Stimulated activated CD8-positive, alpha-beta memory T cell treated with anti-CD3 and anti-CD28 coated beads, Interleukin-12 subunit alpha, Interleukin-12 subunit beta, amount 100 ng/mL, for 1 hour (primary cell): ENCODE measurements at places on chromosomes 7 and 10.

GRCh38 chr10:48236199-48236621 lies 38.3 kb downstream of the FRMPD2 start:
- no peak for DNase-seq

GRCh38 chr7:37411444-37412034 lies 37.1 kb downstream of the ELMO1 start:
- no peak for DNase-seq

- no peak for DNase-seq
These were observed 78.2 kb downstream of the VTI1A start for GRCh38 chr10:112525200-112525599.

GRCh38 chr10:132193907-132194552 lies 7.3 kb downstream of the DPYSL4 start:
- no peak for DNase-seq

DNA sequence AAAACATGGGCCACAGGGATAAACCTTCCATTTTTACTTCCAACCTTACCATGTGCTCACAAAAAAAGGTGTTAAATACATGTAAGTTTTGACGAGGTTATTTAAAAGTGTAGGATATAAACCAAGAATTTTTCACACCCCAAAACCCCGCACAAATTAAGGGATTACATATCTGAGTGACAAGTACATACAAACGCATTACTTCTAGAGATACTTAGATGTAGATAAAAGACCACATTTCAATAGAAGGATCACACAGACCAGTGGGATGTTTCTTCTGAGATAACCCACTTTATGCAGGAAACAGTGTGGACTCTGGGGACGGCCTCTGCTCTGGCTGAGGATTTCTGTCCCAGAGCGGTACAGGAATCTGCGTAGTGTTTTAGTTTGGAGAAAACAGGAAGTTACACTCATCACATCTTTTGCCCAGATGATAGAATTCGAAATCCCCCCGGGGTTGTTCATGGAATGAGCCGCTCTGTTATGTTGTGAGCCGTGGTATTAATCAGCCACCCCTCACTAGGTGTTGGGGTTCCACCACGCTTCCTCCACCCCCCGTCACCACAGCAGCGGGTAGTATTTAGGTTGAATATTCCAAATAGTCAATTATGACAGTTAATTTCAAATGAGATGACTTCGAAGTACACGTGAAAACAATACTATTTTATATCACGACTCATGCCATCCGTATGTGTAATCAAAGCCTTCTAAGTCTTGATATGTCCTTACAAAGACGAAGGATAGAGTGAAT lies 1.3 kb upstream of the CUL1 start:
- no peak for DNase-seq

DNA sequence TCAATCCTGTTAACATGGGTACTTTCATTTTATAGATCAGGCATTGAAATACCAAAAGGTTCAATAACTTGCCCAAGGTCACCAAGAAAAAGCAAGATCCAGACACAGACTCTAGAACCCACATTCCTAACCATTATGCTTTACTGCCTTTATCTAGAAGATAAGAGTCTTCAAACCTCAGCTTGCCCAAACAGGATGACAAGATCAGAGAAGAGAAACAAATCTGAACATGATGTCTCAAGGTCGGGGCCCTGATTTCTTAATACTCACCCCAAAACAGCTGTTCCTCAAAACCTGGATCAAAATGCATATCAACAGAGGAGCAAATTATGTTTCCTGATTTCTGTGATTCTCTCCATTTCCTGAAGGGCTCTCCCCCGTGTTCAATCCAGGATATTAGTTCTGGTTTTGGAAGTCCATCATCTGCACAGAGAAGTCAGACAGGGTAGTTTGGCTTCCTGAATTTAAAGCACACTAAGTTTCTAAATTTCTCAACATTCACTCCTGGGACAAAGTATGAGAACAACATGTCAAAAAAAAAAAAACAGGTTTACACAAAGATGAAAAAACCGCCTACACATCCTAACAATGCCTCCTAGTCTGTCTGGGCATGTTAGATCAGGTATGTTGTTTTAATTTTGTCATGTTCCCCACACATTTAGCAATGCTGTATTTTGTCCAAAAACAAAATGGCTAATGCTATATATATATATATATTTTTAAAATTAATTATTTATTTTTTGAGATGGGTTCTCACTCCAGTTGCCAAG lies 16.2 kb downstream of the ZNF786 start:
- no peak for DNase-seq

- DNase-seq = no peak
These were observed 789 bp downstream of the PDGFA start for GRCh38 chr7:518630-519483.

DNA sequence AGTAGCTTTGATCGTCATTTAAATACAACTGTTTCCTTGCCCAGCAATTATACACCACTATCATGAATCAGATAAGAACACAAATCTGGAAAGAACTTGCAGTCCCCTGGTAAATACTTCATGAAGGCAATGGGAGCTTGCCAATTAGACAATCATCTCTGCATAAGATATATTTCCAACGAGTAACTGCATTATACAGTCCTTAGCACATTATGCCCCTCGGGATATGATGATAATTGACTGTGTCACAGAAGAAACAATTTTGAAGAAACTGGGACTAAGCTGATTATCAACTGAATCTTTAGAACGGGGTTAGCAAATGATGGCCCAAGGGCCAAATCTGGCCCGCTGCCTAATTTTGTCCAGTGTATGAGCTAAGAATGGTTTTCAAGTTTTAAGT lies 155.7 kb downstream of the TRIL start:
- DNase-seq = no peak

DNA sequence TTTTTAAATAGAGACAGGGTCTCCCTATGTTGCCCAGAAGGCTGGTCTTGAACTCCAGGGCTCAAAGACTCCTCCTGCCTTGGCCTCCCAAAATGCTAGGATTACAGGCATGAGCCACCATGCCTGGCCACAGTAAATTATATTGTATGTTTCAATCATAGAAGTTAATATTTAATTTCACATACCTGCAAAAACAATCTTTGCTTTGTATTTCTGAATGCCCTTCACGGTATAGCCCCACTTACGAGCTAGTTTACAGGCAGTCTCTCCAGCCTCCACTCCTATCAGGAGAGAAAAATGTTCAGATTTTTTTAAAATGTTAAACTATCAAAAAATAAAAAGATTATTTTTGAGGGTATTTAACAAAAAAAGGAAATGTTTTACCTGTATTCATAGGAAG lies 10.4 kb downstream of the OAT start:
- DNase-seq = no peak

DNA sequence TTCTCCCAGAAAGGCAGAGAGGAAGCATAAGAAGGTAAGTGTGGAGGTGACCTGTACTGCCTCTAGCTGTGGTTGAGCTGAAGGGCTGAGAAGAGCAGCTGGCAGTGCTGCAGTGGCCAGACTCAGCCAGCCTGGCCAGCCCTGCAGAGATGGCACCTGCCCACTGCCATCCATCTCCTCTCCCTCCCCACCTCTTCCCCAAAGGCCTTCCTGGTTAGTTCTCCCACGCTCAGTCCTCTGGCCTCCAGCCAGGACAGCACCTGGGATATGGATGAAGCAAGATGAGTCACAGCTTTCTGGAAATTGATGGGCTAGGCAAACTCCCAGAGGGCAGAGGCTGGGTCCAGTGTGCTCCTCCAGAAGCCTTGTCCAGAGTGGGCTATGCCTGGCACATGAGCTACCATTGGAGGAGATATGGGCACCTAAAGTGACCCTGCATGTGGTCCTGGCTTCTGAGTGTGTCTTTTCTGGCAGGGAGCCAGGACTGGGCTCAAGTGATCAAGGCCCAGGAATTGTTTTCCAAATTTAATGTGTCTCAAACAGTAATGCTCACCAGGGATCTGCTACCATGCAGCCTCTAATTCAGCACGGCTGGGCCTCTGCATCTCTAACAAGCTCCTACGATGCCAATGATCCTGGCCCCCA lies 81.0 kb upstream of the CACUL1 start:
- no peak for DNase-seq

DNA sequence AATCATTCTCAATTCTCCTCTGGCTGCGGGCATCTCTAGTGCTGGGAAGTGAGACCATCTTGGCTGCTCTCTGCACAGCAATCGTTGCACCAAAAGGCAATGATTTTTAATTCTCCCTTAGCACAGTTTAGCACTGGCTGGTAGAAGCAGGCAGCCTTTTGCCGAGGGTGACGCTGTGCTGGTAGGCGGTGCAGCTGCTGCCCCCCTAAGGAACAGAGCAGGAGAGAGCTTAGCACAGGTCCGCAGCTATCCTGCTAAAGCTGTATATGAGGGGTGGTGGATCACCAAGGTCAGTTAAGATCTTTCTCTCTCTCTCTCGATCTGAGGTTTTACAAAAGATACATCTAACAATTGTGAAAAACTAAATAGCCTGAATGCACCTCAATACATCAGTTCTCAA lies 390.1 kb downstream of the GATA3 start:
- DNase-seq = peak; percentile 15

GRCh38 chr7:34758111-34758601 lies 100.1 kb downstream of the NPSR1 start:
- no peak for DNase-seq

DNA sequence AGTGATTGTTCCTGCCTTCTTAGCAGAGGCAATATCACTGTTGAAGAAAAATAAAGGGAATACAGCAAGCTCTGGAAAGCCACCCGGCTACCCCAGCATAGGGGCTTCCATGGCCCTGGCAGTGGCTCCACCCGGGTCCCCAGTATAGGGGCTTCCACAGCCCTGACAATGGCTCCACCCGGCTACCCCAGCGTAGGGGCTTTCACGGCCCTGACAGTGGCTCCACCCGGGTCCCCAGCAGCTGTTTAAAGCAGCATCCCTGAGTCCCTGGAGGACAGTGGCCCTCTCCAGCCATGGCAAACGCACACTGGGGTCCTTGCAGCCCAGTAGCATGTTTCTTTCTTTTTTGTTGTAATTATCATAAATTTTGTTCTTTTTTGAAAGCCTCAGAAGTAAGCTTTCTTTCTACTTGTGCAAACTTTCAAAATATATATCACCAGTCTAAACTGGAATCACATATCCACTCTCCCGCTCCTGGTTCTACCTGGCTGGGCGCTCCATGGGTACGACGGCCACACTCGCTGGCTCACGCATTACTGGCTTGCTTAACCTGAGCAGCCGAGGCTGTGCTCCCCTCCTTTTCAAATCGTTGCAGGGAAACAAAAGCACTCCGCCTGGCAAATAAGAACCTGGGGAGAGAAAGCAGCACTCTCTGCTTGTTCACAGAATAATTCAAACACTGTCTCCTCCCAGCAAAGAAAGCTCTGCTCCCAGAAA lies 62.1 kb downstream of the TCERG1L start:
- DNase-seq = no peak

GRCh38 chr7:133753513-133753912 lies 373.6 kb upstream of the LRGUK start:
- no peak for DNase-seq

DNA sequence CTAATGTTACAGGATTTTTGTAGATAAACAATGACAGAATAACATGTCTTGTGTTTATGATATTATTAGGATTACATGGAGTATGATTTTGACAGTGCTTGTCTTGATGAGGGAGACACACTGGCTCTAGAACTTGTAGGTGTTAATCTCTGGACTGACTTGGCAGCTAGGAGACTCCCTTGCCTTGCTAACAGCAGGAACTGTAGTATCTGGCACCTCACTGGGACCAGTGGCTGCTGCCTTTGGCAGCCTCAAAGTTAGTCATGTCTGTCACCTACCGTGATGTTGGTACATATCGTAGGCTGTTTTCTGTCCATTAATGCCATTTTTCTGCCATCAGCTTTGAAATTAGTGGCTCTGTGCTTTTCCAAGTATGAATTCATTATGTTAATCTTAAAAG lies 261.5 kb downstream of the CDK14 start:
- DNase-seq = no peak

- DNase-seq = no peak
These were observed 89.3 kb downstream of the GRK5 start for GRCh38 chr10:119296703-119297102.

DNA sequence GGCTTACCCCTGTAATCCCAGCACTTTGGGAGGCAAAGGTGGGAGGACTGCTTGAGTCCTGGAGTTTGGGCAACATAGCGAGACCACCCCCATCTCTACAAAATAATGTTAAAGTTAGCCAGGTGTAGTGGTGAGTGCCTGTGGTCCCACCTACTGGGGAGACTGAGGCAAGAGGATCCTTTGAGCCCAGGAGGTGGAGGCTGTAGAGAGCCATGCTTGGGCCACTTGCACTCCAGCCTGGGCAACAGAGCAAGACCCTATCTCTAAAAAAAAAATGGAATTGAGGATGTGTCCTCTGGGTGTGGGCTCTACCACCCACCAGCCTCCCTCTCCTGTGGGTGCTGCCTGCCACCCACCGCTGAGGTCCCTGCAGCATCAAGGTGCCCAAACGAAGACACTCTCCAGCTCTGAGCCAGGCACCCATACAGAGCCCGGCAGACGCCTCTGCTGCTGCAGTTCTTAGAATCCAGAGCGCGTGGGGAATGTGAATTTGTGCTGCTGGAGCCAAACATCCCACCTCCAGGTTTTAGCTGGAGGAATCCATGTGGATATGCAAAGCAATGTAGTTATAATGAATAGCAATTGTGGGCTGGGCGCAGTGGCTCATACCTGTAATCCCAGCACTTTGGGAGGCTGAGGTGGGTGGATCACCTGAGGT lies 176.0 kb upstream of the TNRC18 start:
- no peak for DNase-seq

DNA sequence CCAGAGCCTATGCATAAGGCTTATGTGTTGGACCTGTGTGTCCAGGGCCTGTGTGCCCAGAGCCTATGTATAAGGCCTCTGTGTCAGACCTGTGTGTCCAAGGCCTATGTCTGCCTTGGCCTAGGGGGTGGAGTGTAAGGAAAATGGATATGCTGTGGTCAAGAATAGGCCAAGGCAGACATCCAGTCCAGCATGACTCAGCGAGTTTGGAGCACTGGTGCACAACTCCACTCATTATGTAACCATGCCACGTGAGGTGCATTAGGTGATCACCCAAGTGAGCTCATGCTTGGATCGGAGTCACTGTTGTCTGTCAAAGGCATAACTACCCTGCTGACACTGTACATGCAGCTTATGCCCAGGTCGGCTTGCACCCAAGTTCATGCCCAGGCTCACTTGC lies 238.9 kb downstream of the CACNA2D1 start:
- no peak for DNase-seq

DNA sequence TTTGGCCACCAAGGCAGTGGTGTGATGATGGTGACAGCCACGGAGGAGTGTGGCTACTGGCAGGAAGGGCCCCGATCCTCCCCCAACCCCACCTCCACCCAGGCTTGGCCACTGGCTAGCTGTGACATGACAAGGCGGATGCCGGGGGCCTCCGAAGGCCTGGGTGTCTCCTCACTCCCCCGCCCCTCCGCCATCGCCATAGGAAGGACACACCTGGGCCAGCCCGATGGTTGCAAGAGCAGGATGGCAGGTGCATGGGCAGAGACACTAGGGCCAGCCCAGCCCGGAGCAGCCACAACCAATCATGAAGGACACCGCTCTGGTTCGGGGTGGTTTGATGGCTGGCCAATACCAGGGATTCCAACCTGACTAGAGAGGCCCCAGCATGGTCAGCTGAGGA lies 81.0 kb downstream of the PTPRN2 start:
- no peak for DNase-seq

DNA sequence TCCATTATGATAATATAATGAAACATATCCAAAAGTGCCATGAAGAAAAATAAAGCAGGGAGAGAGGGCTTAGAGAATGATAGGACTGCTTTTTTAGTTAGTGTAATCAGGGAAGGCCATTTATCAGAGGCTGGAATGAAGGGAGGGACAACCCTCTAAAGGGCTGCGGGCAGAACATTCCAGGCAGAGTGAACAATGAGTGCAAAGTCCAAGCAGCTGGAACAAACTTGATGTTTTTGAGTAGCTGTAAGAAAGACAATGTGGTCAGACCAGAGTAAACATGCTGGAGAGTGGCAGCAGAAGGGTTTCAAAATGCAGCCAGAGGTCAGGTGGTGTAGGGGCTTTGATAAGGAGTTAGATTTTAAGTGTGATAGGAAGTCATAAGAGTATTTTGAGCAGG lies 65.6 kb upstream of the CCDC6 start:
- DNase-seq = no peak
